Tibial nerve (tissue), 4 donors: ENCODE measurements at places on chromosomes 7 and 10. TPM values are rescaled to one million over a fixed set of nuclear protein-coding genes. Genes with fewer than 3 reads are reported as not detected.

- H3K4me3 ChIP-seq: no peak overlapping the region
- H3K36me3 ChIP-seq: no peaks in the 10 kb centered on the region
- no peak overlapping the region for H3K27ac ChIP-seq
- H3K4me1 ChIP-seq: peaks cover 43% of the 10 kb centered on the region
- DNase-seq: no peak
- no peaks in the 10 kb centered on the region for H3K27me3 ChIP-seq
Observed at GRCh38 chr10:74898201-74898976, 72.0 kb downstream of the KAT6B start.

CFTR gene
- total RNA-seq: not detected

DNA sequence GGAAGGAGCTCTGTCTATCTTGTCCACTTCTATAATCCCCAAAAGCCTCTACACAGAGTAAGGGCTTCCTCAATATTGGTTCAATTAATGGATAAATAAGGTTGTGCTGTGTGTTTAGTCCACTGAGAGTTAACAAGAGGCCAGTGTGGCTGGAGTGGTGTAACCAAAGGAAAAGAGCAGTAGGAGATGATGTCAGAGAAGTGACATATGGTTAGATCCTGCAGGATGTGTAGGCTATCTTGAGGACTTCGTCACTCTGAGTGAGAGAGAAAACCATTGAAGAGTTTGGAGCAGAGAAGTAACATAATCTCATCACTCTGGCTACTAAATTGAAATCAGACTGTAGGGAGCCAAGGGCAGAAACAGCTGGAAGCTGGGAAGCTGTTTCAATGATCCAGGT is 13.0 kb upstream of the RUNDC3B start:
- no peak overlapping the region for H3K27ac ChIP-seq
- H3K4me3 ChIP-seq: no peak overlapping the region
- H3K36me3 ChIP-seq: no peaks in the 10 kb centered on the region
- H3K27me3 ChIP-seq: no peaks in the 10 kb centered on the region
- DNase-seq: no peak
- H3K4me1 ChIP-seq: no peaks in the 10 kb centered on the region

GRCh38 chr7:33099154-33099940 is 9.9 kb downstream of the RP9 start:
- H3K27ac ChIP-seq: no peak overlapping the region
- H3K4me3 ChIP-seq: no peak overlapping the region
- no peaks in the 10 kb centered on the region for H3K4me1 ChIP-seq

PAPOLB gene
- 2.2 TPM for total RNA-seq

DNA sequence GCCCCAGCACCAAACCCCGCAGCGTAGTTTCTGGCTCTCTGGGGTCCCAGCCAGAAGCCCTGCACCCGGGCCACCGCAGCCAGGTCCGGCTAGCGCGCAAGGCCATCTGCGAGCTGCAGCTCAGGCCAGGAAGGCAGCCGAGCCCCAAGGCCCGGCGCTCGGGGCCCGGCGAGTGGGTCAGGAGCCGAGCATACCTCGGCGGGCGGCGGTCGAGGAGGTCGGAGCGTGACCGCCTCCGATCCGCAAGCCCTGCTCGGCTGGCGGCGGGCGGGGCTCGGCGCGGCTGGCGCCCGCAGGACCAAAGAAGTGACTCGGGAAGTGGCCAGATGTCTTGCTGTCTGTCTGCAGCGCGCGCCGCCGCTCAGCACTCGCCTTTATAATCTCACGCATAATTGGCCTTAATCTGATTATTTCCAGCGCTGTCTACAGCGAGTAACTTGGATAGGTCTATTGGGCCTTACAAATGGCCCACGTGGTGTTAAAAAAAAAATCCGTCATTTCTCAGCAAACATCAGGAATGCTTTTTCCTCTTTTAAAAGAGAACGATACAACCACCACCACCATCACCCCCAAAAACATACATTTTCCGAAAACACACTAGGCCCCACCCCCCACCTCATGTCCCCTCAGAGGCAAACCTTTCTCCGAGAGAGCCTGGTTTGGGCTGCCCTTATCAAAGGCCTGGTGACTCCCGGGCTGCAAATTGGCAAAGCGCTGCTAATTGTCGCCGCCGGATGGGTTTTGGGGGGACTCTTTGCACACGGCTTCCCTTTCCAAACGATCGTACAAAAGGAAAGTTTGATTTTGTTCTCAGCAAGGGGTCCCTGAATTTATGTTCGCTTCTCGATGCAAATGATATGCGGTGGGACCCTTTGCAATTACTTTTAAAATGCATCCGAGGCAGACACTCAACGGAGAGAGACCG is at the start of gene DRGX:
Gene DRGX, minus strand, starts transcription at position 349 of the 925 bp plus-strand sequence. CDS start 649 bp downstream, outside the sequence.
- no peaks in the 10 kb centered on the region for H3K36me3 ChIP-seq
- no peaks in the 10 kb centered on the region for H3K4me1 ChIP-seq
- DNase-seq: no peak
- no peak within 1 kb of the TSS for H3K27ac ChIP-seq
- no peak within 1 kb of the TSS for H3K4me3 ChIP-seq

TBX20 gene
- not detected for total RNA-seq

GRCh38 chr7:19117091-19117869 is at the start of gene TWIST1:
Gene TWIST1, minus strand, starts transcription at chr7:19117636. Its CDS starts 315 bp downstream, at chr7:19117321.
- peak within 1 kb of the TSS; percentile 47 for H3K4me3 ChIP-seq
- peaks cover 92% of the 10 kb centered on the region for H3K27me3 ChIP-seq
- H3K36me3 ChIP-seq: no peaks in the 10 kb centered on the region
- H3K27ac ChIP-seq: peak within 1 kb of the TSS; percentile 73
- no peaks in the 10 kb centered on the region for H3K4me1 ChIP-seq
- peak; percentile 57 for DNase-seq

DNA sequence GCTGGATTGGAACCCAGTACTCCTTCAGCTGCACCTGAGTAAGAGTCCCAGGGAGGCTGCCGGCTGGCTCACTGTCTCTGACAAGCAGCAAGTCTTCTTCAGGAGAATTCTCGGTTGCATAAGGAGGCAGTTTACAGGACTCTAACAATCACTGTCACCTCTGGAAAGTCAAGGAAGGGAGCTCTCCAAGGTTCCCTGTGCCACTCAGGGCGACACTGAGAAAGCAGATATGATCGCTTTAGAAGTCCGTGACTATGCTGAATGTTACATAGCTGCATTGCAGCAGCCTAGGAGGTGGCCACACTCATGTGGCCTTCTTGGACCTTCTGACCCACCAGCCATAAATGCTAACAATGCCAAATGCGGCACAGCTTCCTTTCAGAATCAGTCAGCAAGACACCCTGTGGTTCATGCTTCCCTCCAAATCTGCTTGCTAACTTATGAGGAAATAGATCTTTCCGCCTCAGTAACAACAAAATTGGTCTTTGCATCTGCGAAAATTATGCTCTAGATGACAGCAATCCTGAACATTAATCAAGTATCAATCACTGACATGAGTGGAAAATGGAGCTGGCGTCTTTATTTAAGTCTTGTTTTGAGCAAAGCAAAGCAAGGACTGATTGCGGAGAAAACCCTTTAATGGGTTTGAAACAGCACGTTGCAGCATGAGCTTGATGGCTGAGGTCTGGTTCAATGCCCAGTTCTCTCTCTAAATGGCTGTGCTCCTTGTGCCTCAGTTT is 132.9 kb downstream of the ATXN7L1 start:
- no peak overlapping the region for H3K27ac ChIP-seq
- H3K27me3 ChIP-seq: no peaks in the 10 kb centered on the region
- no peaks in the 10 kb centered on the region for H3K4me1 ChIP-seq
- DNase-seq: no peak
